ENCODE measurements at places on chromosomes 16 and 17. TPM values are rescaled to one million over a fixed set of nuclear protein-coding genes. Genes with fewer than 3 reads are reported as not detected.

The GALR2 gene
- total RNA-seq = not detected

The FOXJ1 gene
- total RNA-seq = not detected

The SEZ6L2 gene
- total RNA-seq = 7.5 TPM

The PRR35 gene
- total RNA-seq = not detected

The OR2C1 gene
- total RNA-seq = 0.43 TPM

The MBTPS1 gene
- total RNA-seq = 93.7 TPM
